ENCODE measurements at places on chromosomes 1 and 21. TPM values are rescaled to one million over a fixed set of nuclear protein-coding genes. Genes with fewer than 3 reads are reported as not detected.

- DNase-seq, result no peak
These were observed 15.2 kb downstream of the PHTF1 start for GRCh38 chr1:113744114-113744513.

DNA sequence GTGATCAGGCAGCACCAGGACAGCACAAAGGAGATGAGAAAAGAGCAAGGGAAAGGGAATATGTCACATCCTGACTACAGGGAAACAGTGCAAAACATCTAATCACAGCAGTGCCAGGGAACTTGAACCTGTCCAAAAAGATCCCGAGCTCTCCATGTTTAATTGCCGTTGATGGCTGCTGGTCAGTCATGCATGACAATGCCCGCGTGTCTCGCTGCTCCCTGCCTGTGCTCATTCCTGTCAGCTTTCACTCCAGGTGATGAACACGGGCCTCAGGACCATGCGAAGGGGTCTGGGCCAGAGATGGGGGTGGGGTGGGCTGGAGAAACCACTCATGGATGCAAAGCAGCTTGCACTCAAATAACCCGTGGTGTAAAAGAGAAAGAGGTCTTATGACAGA, 287.0 kb downstream of the GPATCH2 start:
- DNase-seq, result no peak

DNA sequence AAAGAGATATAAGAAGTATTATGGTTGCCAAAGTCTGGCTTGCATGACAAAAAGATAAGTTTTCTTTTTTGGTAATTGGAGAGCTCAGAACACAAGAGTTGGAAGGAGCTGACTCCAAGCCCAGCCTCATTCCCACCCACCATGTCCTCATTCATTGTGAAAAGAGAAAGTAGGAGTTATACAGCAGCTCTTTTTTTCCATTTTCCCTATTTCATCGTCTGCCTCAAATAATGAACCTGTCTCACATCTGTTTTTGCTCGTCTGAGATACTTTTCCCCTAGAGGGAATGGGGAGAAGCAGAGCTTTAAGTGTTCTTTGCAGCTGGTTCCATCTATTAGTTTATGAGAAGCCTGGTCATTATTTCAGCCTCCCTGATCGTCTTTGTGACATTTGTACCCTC, 34.7 kb downstream of the AGT start:
- no peak for DNase-seq

- no peak for DNase-seq
These were observed 432.7 kb downstream of the SMYD3 start for GRCh38 chr1:246074421-246074820.

DNA sequence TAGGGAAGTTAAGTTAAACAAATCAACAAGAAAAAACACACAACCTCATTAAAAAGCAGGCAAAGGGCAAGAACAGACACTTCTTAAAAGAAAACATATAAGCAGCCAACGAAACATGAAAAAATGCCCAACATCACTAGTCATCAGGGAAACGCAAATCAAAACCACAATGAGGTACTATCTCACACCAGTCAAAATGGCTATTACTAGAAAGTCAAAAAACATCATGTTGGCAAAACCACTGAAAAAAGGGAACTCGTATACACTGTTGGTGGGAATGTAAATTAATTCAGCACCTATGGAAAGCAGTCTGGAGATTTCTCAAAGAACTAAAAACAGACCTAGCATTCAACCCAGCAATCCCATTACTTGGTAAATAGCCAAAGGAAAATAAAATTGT, 51.1 kb downstream of the HSF2BP start:
- DNase-seq, result no peak

DNA sequence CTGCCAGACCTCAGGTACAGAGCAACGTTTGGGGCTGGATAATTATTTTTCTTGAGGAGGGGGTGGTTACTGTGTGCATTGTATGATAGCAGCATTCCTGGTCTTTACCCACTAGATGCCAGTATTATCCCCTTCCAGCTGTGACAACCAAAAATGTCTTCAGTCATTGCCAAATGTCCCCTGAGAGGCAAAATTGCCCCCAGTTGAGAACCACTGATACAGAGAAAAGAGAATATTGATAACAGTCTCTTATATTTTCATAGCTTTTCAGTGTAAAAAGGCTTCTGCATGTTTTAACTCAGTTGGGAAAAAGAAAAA, 51.8 kb upstream of the SYT14 start:
- no peak for DNase-seq

DNA sequence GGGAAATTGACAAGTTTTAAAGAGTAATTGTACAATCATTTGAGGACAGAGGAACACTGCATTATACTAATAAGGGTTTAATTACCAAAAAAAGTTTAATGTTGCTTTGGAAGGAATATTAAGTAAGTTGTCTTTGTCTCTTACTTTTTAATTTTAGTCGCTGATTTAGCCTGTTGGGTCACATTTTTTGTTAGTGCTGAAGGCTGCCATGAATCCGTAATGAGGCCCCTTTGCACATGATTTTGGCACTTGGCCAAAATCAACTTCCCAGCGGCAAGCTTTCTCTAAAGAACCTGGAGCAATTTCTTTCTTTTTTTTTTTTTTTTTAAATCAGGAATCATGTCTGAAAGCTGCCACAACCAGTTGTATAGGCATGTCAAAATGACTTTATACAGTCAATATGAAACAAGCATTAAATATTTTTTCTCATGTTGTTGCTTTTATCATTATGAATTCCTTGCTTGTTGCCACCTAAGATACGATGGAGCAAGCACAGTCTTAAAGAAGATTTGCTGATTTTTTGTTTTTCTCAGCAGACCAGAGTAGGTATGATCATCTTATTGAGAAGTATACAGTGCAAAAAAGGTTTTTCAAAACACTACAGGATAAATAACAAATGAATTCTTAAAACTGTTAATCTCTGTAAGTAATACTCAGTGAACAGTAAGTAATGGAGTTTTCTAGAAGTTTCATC, 690.4 kb downstream of the USP25 start:
- no peak for DNase-seq

ANGPTL1 gene
- 15.1 TPM for total RNA-seq

GRCh38 chr1:41501581-41501980, 17.1 kb upstream of the EDN2 start:
- no peak for DNase-seq

DNA sequence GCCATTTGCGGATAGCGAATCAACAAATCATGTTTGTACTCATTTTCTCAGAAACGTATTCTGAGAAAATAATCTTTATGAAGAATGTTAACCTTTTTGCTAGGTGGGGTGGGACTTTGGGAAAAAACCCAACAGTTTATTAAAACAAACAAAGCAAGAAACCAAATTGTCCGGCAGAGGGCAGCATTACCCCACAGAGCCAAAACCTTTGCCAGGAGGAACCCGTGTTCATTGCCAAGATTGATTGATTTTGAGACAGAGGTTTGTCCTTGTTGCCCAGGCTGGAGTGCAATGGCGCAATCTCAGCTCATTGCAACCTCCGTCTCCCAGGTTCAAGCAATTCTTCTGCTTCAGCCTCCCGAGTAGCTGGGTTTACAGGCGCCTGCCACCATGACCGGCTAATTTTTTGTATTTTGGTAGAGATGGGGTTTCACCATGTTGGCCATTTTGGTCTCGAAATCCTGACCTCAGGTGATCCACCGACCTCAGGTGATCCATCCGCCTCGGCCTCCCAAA, 70.8 kb upstream of the RHOU start:
- peak; percentile 87 for DNase-seq

ZBTB8A gene
- total RNA-seq, result 3.0 TPM

G0S2 gene
- total RNA-seq, result 246 TPM

DNA sequence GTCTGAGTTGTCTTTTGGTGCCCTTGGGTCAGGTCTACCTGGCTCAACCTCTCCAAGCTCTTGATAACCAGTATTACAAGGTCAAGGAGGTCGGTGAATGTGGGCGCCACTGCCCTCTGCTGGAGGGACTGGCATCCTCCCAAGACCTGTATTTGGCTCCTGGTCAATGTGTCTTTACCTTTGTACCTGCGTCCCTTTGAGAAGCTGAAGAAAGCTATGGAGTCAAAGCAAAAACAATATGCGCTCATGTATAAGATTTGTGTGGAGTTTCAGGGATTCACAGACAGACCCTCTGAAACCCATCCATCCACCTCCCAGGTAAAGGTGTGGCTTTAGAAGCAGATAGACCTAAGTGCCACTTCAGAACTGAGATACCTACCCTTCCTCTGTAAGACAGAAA, 61.8 kb upstream of the NBL1 start:
- peak; percentile 79 for DNase-seq

GRCh38 chr1:231536099-231536498, 7.6 kb downstream of the TSNAX start:
- no peak for DNase-seq

Measured in cardiac septum (tissue), 1 donor.